ENCODE measurements at places on chromosomes 7 and 10.

DNA sequence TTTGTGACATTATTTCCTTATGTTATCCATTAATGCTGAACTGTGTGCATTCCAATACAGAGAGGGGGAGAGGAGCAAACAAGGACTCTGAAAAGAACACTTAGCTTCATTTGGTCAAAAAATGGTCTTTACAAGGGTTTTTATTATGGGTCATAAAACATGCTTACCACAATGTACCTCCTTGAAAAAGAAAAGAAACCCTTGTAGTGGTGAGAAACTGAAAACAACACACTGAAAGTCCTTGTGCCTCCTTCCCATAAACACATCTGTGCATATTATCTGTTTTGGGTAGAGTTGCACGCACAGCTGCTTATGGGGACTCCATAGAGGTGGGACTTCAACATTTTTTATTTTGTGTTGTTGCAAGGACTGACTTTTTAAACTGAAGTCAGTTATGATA lies 98.7 kb downstream of the CDK6 start:
- no peak for DNase-seq

DNA sequence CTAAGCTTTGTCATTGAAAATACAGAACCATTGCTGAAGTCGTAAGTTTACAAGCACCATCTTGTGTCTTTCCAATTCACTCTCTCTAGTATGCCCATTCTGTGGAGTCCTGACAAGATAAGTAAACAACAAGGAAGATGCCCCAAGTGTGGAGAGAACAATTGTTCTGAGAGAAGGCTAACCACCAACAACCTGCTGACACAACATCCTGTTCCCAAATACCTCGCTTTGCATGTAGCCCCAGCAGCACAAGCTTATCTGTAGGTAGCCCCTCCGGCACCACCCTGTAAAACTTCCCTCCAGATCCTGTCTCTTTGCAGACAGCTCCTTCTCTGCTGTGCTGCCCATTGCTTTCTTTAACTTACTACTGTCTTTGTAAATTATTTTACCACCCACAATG lies 233.3 kb upstream of the AOAH start:
- DNase-seq = no peak

GRCh38 chr10:48213047-48213446 lies 61.4 kb downstream of the FRMPD2 start:
- DNase-seq = no peak

DNA sequence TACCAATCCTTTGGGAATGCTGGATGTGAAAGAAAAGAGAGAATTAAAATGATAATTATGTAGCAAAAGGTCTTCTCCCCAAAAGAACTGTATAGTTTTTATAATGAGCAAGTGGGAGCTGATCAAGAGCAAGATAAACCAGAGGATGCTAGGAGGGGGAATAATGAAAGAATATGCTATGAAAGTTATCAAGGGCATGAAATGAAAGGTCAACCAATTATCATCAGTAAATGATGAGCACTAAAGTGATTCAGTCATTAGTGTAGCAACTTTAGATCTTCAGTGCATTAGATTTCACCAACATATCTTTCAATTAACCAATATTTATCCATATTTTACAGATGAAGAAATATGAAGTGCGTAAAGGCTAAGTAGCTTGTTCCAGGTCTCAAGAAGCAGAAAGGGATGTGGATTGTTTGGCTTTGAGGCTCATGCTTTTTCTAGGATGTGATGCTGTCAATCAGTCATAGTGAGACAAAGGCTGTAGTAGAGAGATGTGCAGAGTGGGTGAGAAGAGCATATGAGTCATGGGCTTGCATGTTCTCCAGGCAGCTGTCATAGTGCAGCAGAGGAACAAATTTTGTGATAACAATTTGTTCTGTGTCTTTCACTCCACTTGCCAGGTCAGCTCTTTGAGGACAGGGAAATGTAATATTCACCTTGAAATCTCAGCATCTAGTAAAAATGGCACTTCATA lies 5.7 kb upstream of the OR2F2 start:
- no peak for DNase-seq

Measured in hematopoietic multipotent progenitor cell treated with erythropoietin and hydrocortisone succinate and interleukin-3 and kit ligand, for 15 days (in vitro differentiated cells).